ENCODE measurements at places on chromosomes 2 and 18. TPM values are rescaled to one million over a fixed set of nuclear protein-coding genes. Genes with fewer than 3 reads are reported as not detected.

- H3K27ac ChIP-seq: no peak overlapping the region
- H3K4me1 ChIP-seq: no peaks in the 10 kb centered on the region
- no peaks in the 10 kb centered on the region for H3K36me3 ChIP-seq
- no peak for DNase-seq
Observed at GRCh38 chr2:152089238-152089637, 9.6 kb downstream of the CACNB4 start.

The MYO3B gene
- not detected for polyA plus RNA-seq

The HOXD4 gene
- polyA plus RNA-seq: not detected

The ABHD1 gene
- 1.5 TPM for polyA plus RNA-seq

- H3K27me3 ChIP-seq: no peaks in the 10 kb centered on the region
- H3K4me3 ChIP-seq: no peak within 1 kb of the TSS
- H3K4me1 ChIP-seq: peaks cover 12% of the 10 kb centered on the region
- DNase-seq: no peak
- peaks cover 12% of the 10 kb centered on the region for H3K36me3 ChIP-seq
Observed at GRCh38 chr2:219169930-219170654, at the start of gene SLC23A3. TSS of gene SLC23A3 (minus strand) at chr2:219170029. CDS start at chr2:219169984, 45 bp downstream.

DNA sequence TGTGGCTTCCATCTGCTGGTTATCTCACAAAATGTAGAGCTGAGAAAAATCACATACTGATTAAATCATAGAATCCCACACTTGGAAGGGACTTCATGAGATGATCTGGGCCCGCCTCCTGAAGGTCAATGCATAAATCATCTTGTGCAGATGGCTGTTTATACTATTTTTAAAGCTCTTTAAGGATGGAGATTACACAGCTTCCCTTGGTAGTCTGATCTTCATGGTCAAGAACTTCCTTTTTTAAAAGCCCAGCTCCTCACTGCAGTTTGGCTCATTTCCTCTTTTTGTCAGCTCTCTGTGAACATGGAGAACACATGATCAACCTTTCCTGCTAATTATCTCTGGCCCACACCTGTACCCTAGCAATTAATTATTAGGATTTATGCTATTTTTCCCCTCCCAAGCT is 25.9 kb downstream of the GCG start:
- no peaks in the 10 kb centered on the region for H3K36me3 ChIP-seq
- DNase-seq: no peak
- H3K4me1 ChIP-seq: no peaks in the 10 kb centered on the region
- no peak overlapping the region for H3K4me3 ChIP-seq

DNA sequence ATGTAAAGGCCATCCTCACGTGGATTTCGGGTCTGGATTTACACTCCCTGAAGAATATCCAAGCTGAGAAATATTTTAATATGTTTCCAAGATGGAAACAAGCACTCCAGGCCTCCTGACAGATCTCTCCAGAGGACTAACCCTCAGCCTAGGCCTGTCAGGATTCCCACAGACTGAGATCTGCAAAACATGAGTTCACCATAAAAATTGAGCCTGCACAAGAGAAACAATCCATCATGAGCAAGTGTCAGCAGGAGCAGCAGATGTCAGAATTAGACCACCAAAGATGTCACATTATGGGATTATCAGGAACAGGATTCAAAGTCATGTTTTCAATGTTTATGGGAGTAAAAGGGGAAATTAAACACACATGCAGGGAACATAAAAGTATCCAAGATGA is 191.3 kb downstream of the TFCP2L1 start:
- no peaks in the 10 kb centered on the region for H3K36me3 ChIP-seq
- H3K27me3 ChIP-seq: peaks cover 2% of the 10 kb centered on the region
- DNase-seq: no peak
- no peak overlapping the region for H3K4me3 ChIP-seq

DNA sequence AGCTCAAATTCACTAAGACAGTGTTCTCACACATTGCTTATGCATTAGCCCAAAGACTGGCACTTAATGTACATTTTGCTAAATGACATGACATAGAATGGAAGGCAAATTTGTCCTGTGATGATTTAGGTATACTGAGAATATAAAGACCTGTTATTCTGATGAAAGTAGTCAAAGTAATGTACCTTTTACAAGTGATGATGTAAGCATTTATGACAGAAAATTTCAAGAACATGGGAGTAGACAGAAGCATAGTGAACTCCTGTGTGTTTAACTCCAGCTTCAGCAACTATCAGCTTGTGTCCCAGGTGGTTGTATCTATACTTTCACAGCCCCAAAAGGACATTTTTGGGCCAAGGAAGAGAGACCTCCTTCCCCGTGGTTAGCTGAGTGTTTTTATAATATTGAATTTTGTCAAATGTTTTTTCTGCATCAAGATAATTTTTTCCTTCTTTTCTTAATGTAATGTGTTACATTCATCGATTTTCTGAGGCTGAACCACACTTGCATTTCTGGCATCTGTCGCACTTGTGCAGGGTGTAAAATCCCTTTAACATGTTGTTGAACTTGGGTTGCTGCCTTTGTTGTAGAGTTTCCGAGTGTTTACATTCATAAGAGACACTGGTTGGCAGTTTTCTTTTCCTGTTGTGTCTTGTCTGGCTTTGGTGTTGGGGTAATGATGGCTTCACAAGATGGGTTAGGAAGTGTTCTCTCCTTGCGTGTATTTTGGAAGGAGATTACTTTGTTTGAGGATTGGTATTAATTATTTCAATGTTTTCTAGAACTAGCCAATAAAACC is 33.9 kb upstream of the TMEM18 start:
- DNase-seq: no peak
- no peaks in the 10 kb centered on the region for H3K4me1 ChIP-seq
- H3K4me3 ChIP-seq: no peak overlapping the region
- H3K36me3 ChIP-seq: no peaks in the 10 kb centered on the region
- peaks cover 18% of the 10 kb centered on the region for H3K27me3 ChIP-seq

- no peaks in the 10 kb centered on the region for H3K27me3 ChIP-seq
- peaks cover 88% of the 10 kb centered on the region for H3K4me1 ChIP-seq
- no peak overlapping the region for H3K4me3 ChIP-seq
Observed at GRCh38 chr2:37637190-37637860, 34.1 kb downstream of the CDC42EP3 start.

The PSMA8 gene
- polyA plus RNA-seq: not detected

The TMEM150A gene
- 12.0 TPM for polyA plus RNA-seq

DNA sequence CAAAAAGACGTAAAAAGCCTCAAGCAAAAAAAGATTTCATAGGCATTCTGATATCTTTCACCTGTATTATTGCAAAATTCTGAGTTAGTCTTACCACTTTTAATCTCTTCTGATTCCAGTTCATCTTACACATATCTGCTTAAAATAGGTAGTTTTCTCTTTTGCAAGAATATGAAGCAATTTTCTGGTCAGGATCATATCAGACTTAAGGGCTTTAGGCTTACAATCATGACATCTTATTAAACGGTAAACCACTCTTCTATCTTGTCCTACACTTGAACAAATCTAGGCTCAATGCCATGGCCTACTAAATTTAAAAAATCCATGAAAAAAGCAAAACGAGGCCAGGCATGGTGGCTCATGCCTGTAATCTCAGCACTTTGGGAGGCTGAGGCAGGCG is 50.1 kb upstream of the GAREM1 start:
- H3K27ac ChIP-seq: no peak overlapping the region
- no peak for DNase-seq
- no peak overlapping the region for H3K4me3 ChIP-seq
- no peaks in the 10 kb centered on the region for H3K36me3 ChIP-seq
